Islet precursor cell (in vitro differentiated cells): ENCODE measurements at places on chromosomes 3 and 15.

DNA sequence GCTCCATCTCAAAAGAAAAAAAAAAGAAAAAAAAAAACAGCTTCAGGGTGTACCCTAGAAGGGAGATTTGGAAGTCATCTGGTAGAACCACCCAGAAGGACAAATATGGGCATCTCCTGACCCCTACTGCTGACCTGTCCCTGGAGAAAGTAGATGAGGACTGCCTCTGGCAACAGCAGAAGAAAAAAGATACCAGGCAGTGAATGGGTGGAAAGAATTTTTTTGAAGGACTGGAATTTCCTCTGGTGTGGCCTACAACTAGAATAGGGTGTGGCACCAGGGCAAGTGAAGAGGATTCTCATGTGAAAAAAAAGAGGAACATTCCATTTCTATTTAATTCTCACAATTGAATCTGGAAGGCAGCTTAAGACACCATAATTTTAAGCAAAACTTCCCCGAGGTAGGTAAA is 3.1 kb downstream of the ANXA2 start:
- DNase-seq: no peak

GRCh38 chr15:41885321-41885720 is 8.5 kb downstream of the SPTBN5 start:
- DNase-seq: no peak

DNA sequence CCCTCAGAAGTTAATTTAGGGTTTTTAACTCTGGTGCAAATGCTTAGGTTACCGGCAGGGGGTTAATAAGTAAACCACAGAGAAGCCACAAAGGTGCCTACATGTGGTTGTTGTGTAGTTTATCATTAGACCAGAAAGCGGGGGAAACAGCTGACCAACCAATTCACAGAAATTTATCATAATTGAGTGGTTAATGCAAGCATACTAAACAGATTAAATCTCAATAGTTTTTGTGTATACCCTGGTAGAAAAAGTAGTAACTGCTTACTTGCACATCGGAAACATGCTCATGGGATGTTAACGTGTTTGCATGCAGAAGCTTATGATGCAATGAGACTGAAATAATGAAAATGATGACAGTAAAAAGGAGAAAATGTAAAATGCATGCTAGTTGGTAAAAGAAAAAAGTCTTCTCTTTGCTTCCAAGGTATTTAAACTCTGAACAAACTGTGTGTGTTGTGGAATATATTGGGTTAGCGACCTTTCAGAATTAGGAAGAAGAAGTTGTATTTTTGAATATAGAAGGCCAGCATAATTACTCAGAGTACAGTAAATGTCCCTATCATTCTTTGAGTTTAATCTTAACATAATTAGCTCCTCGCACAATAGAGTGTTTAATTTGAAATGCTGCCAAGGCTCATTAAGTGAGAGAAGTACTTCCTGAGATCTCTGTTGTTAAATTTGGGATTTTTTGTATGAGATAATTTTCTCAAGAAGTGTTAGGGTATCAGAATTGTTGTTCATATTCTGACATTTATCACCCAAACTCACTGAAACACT is 316.2 kb downstream of the PTPRG start:
- no peak for DNase-seq

DNA sequence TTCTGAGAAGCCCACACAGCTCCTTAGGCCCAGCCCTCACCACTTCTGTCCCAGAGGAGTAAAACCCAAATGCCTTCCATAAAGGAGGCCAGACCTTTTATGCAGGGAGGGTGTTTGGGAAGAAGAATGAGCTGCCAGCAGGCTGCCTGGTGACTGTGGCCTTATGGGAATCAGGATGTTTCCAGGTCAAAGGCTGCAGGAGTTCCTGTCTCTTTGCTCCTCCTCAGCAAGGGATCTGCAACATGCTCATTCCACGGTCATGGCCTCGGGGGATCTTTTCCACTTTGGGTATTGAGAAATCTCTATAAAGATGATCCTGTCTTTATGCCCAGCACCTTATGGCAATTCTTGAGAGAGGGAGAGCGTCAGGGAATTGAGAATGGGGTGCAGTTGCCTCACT is 25.2 kb upstream of the MAGEF1 start:
- peak; percentile 74 for DNase-seq

GRCh38 chr3:8606701-8607231 is 37.8 kb downstream of the SSUH2 start:
- DNase-seq: peak; percentile 73

GRCh38 chr3:19632099-19633074 is 301.6 kb downstream of the EFHB start:
- DNase-seq: no peak

DNA sequence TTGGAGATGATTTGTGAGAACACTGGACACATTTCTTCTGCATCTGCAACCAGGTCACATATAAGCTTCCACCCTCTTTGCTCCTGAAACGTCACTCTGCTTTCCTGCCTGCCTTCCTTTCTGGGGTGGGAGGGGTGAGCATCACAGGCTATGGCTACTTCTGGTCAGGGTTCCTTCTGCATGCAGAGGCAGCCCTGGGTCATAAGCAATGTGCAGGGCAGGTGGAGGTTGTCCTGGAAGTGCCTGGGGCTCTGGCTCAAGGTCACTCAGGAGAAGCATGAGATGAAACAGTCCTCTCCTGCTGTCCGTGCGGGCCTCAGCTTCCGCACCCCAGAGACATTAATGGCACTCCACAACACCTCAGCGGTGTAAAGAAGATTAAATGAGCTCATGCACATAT is 15.1 kb downstream of the SLC6A20 start:
- peak; percentile 32 for DNase-seq

DNA sequence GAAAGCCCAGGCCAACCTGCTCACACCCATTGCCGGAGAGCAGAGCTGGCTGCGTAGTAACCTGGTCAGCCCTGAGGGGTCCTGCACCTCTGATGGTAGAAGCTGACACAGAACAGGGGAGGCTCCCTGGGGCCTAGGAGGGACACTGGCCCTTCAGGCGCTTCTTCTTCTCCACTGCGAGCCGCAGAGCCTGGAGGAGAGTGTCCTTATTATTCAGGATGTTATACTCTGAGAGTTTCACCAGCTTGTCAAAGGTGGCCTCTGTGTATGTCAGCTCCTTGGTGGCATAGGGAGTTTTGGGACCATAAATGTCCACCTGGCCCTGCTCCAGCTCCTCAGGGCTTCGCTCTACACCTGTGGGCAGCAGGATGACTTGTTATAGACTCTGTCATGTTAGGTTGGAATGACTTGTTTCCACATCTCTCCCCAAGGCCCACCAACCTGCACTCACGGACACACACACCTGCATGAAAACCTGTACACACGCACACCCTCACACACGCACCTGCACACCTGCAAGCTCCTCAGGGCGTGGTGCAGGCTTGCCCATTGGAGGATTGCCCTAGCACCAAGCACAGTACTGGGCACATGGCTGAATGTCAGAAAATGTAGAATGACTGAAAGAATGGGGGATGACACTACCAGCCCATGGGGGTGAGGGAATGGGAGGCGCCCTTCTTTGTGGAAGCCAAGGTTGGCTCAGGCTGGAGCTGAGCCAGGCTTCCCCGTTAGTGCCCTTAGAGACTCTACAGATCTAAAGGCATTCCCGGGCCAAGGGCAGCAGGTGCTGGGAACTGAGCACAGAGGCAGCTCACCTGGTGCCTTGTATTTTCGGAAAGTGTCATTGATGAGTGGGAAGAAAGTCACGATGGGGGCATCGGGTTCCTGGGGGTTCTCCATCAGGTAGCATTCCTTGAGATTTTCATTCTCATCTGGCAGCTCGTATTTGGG is 11.5 kb upstream of the EHD4 start:
- no peak for DNase-seq

GRCh38 chr3:197165890-197166289 is 132.5 kb downstream of the DLG1 start:
- DNase-seq: no peak

DNA sequence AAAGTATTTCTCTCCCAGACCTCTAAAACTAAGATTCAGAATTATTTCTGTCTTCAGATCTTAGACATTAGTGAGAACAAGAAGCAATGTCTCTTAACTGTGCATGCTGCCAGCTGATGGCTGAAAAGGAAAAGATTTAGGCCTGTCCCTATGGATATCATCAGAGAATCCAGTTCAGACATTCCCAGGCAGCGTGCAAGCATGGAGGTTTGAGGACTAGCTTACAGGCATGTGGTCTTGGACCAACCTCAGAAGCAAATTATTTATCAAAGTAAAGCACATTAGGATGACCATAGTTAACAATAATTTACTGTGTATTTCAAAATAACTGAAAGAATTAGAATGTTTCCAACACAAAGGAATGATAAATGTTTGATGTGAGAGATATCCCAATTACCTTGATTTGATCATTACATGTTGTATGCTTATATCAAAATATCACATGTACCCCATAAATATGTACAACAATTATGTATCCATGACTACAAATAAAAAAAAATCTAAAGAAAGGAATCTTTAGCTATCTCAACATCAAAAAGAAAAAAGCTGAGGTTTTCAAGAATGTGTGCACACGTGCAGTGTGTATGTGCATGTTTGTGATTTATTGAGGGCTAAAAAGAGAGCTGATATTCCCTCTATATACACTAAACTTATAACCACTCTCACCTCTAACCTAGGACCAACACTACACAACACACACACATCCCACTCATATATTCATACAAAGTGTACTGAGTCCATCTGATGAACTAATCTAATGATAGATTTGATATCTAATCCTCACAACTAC is 108.9 kb upstream of the THBS1 start:
- DNase-seq: no peak

- DNase-seq: peak; percentile 96
Measured at GRCh38 chr15:74202452-74203401, at the start of gene STRA6. Gene STRA6 (minus strand): TSS chr15:74202787. CDS start chr15:74202267, 520 bp downstream.

GRCh38 chr3:7713724-7714123 is 787.9 kb upstream of the LMCD1 start:
- DNase-seq: no peak

- DNase-seq: no peak
Measured at GRCh38 chr15:68526784-68527183, 52.0 kb upstream of the CORO2B start.

- DNase-seq: no peak
Measured at GRCh38 chr3:153855772-153856171, 265.4 kb upstream of the ARHGEF26 start.

DNA sequence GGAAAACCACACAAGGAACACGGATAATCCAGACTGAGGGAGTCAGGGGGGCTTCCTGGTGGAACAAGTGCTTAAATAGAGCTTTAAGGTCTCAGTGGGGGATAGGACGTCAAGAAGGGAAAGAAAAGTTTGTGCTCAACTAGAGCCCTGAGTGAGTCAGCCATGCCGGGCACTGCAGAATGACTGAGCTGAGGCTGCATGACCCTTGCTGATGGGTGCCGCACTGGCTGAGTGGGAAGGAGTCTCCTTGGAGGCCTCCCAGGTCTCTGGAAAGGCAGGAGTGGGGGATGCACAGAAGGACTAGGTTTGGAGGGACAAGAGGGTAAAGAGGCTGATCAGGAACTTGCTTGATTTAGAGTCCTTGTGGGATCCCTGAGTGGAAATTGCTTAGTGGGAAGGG is 150.3 kb downstream of the RPLP1 start:
- no peak for DNase-seq

GRCh38 chr3:191353022-191353777 is 22.9 kb upstream of the UTS2B start:
- no peak for DNase-seq

- DNase-seq: peak; percentile 65
Measured at GRCh38 chr3:72310419-72311380, 525.8 kb upstream of the PROK2 start.

DNA sequence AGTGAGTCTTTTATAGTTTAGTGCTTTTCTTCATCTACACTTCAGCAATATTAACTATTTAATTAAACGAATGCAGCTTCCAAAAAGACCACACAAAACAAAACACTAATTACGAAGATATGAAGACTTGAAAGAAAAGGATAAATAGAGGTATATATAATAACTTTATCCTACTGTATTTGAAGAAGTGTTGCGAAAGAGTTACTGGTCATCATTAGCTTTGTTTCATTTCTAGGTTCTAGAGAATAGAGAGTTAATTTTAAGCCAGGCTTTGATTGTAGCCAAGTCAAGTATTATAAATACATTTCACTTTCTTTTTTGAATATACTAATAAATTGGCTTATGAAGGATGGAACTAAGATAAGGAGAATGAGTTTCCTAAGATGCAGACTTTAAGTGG is 416.8 kb upstream of the GBE1 start:
- DNase-seq: no peak
